ENCODE measurements at places on chromosomes 2 and 18. TPM values are rescaled to one million over a fixed set of nuclear protein-coding genes. Genes with fewer than 3 reads are reported as not detected.
A peak's percentile ranks its signal among the peaks of the same experiment; 100 is the strongest.

DNA sequence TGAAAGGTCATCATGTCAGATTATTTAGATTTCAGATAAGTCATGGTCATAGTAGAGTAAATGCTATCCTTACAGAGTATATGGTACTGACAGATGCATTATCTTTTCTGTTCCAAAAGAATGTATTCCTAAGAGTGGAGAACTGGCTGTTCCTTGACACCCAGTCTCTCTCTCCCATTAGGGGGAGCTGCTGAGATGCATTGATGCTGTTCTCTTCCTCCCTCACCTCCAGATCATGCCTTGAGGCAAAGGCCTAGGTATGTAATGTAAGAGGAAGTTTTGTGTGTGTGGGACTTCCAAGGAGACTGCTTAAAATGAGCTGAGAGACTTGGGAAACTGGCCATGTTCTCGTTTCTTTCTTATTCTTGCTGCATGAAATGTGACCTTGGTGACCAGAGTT lies 979.5 kb upstream of the CELF4 start:
- H3K4me1 ChIP-seq, result no peaks in the 10 kb centered on the region
- DNase-seq, result no peak
- H3K27me3 ChIP-seq, result no peaks in the 10 kb centered on the region
- no peak overlapping the region for H3K4me3 ChIP-seq

DNA sequence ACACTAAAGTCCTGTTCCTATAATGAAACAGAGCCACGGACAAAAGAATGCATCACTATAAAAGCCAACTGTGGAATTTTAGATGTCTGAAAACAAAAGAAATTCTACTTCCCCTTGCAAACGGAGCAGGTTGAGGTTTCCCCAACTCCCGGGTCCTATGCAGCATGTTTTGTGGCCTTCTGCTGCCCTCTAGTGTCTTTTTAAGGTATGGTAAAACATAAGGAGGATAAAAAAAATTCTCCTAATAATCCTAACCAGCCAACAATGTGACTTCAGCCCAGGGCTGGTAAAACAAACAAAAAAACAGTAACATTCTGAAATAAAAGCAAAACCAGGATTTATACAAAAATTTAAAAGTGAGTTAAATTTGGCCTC lies 539.5 kb downstream of the NRXN1 start:
- no peak overlapping the region for H3K4me3 ChIP-seq
- no peaks in the 10 kb centered on the region for H3K4me1 ChIP-seq
- peak; percentile 24 for DNase-seq
- H3K27me3 ChIP-seq, result no peaks in the 10 kb centered on the region

DNA sequence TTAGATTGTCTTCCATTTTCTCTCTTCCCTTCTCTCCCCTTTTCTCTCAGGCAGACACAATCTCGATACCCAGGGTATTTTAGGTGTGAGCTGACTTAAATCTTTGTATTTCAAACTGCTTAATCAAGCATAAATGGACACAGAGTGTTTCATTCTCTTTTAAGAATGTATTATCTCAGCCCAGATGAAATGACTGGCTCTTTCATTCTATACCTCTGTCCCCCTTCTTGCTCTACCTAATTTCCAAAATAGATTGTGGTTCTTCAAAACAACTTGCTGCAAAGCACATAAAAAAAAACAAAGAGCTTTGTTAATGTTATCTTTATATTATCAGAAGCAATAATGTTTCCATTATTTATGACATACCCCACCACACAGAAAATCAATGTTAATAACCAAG lies 514.6 kb downstream of the ERBB4 start:
- no peak overlapping the region for H3K27ac ChIP-seq
- no peaks in the 10 kb centered on the region for H3K4me1 ChIP-seq

DNA sequence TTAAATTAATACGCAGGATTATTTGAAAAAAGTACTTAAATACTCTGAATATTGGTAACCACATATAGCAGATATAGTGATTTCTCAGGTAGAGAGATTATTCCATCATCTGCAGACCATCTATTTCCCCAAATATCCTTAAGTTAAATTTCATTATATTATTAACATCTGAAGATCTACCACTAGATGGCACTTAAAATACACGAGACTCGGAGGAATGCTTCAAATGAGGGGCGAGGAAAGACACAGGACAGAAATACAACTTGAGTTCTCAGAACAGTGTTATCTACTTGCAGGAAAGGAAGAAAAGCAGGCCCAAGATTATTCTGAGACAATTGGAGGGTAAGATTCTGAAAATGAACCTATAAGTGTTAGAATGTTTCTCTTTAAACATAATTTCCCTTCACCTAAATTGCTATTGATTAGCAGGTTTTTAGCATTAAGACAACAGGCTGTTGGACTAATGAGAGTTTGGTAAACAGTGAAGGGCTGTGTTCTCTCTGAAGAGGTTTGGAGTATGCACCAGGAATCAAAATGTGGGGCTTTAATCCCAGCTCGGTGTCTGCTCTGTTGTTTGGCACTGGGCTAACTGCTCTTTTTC lies 76.9 kb upstream of the GCFC2 start:
- no peaks in the 10 kb centered on the region for H3K4me1 ChIP-seq
- H3K4me3 ChIP-seq, result no peak overlapping the region
- H3K36me3 ChIP-seq, result no peaks in the 10 kb centered on the region
- no peak for DNase-seq
- no peaks in the 10 kb centered on the region for H3K27me3 ChIP-seq

GRCh38 chr2:158685646-158686045 lies 109.5 kb upstream of the DAPL1 start:
- H3K36me3 ChIP-seq, result no peaks in the 10 kb centered on the region
- DNase-seq, result no peak
- no peak overlapping the region for H3K4me3 ChIP-seq
- H3K27me3 ChIP-seq, result no peaks in the 10 kb centered on the region
- H3K4me1 ChIP-seq, result no peaks in the 10 kb centered on the region

DNA sequence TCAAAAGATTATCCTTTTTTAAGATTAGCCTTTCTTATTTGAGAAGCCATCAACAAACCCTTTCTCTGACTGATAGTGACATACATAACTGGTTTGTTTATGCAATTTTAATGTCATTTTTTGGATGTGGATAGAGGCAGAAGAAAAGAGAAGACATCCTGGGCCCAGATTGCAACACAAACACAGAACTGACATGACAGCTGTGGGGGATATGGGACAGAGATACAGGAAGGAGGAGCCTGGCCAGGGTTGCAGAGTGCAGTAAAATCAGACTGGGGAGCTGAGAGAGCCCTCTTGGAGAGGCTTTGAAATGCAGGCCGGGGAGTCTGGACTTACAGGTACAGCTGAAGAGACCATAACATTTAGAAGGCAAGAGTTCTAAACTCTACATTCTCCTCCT lies 65.1 kb downstream of the SIGLEC15 start:
- H3K4me1 ChIP-seq, result no peaks in the 10 kb centered on the region
- H3K36me3 ChIP-seq, result no peaks in the 10 kb centered on the region
- DNase-seq, result no peak
- H3K27me3 ChIP-seq, result no peaks in the 10 kb centered on the region
- no peak overlapping the region for H3K4me3 ChIP-seq
- no peak overlapping the region for H3K27ac ChIP-seq

- peaks cover 25% of the 10 kb centered on the region for H3K4me1 ChIP-seq
- H3K27ac ChIP-seq, result peak overlapping the region; percentile 62
These were observed 109.7 kb downstream of the B3GNT2 start for GRCh38 chr2:62305421-62306176.

DNA sequence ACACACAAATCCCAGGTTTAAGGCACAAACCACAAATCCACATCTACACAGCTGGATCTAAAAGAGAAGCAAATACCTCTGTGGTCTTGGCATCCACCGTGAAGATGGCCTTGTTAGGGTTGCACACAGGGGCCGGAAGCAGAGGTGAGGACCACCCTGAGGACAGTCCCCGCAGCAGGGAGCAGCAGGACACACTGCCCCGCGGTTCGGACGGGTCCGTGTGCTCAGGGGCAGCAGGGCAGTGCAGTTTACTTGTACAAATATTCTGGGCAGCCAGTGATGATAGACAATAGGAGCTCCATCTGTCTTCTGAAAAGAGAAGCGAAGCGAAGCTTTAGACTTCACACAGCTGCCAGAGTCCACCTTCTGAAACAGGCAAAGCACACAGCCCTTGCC lies 8.8 kb downstream of the PASK start:
- no peaks in the 10 kb centered on the region for H3K27me3 ChIP-seq
- H3K4me3 ChIP-seq, result no peak overlapping the region
- no peaks in the 10 kb centered on the region for H3K36me3 ChIP-seq
- no peak for DNase-seq

GRCh38 chr18:48687346-48688042 lies 148.7 kb downstream of the CTIF start:
- no peak for DNase-seq
- H3K27ac ChIP-seq, result no peak overlapping the region
- H3K4me3 ChIP-seq, result no peak overlapping the region
- no peaks in the 10 kb centered on the region for H3K27me3 ChIP-seq

DNA sequence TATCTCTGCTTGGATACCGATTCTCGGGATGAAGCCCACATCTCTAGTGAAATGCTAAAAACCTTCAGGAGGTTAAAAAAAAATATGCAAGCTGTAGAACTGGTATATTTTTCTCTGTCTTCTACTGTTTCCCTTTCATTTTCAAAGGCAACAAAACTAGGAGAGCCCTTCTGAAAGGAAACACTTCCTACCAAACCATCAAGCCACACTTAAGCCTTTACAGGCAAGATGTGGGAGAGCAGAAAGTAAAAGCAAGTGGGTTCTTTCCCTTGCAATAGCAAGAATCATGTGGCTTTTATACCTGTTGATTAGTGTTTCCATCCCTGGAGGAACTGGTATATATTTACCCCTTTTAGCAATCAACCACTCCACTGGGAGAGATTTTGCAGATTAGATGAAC lies 147.9 kb upstream of the ACAA2 start:
- no peak for DNase-seq
- H3K4me3 ChIP-seq, result no peak overlapping the region
- H3K36me3 ChIP-seq, result no peaks in the 10 kb centered on the region
- H3K4me1 ChIP-seq, result peaks cover 3% of the 10 kb centered on the region
- H3K27me3 ChIP-seq, result no peaks in the 10 kb centered on the region
- H3K27ac ChIP-seq, result no peak overlapping the region

DNA sequence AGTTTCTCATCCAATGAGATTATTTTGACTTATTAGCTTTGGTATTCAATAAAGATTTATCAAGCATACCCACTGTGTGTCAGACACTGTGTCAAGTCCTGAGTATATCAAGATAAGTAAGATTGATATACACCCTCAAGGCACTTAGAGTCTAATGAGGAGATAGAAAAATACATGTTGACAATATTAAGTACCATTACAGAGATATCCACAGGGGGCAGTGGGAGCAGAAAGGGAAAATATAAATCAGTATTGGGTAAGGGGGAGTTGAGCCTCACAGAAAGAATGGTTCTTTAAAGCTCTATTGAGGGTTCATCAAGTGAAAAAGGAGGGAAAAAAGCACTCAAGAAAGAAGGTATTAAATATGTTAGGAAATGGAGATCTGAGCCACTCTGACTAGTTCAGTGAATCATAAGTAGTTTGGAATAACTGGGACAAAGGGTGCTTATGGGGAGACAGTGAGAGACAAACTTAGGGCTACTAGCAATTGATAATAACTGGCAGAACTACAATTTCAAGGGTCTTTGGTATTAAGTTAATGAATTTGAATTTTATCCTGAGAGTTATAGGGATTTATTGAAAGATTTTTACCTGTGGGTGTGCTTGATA lies 45.5 kb upstream of the SLC8A1 start:
- no peaks in the 10 kb centered on the region for H3K36me3 ChIP-seq
- no peak overlapping the region for H3K27ac ChIP-seq
- no peak overlapping the region for H3K4me3 ChIP-seq

DNA sequence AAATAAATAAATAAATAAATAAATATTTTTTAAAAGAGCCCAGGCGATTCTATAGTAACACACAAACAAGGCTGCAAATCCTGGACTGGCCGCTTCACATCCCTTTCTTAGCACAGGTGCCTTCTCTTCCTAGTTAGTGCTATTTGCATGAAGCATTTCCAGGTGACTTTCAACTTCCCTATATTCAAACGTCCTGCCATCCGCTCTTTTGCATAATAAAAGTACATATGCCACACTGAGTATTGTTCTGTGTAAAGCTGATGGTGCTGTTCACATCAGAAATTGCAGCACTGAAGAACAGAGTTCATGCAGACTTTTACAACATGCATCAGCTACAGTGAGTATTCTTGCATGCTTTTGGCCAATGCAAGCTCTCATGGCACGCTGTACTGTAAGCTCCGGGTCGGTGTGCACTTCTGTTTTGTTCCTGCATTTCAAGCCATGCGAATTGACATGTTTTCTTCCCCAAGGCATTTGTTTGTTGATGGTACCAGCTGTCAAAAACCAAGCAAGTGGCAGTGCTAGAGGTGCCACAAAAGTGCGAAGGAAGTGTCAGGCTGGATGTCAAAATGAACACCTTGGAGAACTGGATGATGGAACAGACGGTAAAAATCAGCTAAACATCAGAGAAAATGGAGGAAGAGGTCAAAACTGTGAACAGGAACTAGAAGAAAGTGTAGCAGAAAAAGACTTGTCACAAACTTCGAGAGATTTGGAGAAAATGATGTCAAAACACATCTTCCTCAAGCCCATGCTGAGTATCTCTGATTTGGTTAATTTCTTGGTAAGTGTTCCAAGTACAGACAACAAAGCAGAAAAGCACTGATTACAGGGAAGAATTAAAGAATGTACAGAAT lies 25.5 kb upstream of the CEP68 start:
- H3K4me1 ChIP-seq, result peaks cover 8% of the 10 kb centered on the region
- DNase-seq, result peak; percentile 33
- no peaks in the 10 kb centered on the region for H3K27me3 ChIP-seq
- H3K36me3 ChIP-seq, result no peaks in the 10 kb centered on the region
- peak overlapping the region; percentile 4 for H3K4me3 ChIP-seq

GRCh38 chr18:23137788-23138216 lies 2.5 kb downstream of the CABLES1 start:
- H3K36me3 ChIP-seq, result no peaks in the 10 kb centered on the region
- H3K27me3 ChIP-seq, result no peaks in the 10 kb centered on the region
- no peak overlapping the region for H3K4me3 ChIP-seq
- H3K27ac ChIP-seq, result no peak overlapping the region
- no peak for DNase-seq

The HOXD11 gene
- total RNA-seq, result 0.25 TPM

The NT5DC4 gene
- total RNA-seq, result not detected

The GMCL1 gene
- total RNA-seq, result 20.4 TPM

The PROKR1 gene
- total RNA-seq, result 0.07 TPM

The STARD7 gene
- 179 TPM for total RNA-seq

The EPHA4 gene
- 8.9 TPM for total RNA-seq
